ENCODE measurements at places on chromosomes 4 and X.

DNA sequence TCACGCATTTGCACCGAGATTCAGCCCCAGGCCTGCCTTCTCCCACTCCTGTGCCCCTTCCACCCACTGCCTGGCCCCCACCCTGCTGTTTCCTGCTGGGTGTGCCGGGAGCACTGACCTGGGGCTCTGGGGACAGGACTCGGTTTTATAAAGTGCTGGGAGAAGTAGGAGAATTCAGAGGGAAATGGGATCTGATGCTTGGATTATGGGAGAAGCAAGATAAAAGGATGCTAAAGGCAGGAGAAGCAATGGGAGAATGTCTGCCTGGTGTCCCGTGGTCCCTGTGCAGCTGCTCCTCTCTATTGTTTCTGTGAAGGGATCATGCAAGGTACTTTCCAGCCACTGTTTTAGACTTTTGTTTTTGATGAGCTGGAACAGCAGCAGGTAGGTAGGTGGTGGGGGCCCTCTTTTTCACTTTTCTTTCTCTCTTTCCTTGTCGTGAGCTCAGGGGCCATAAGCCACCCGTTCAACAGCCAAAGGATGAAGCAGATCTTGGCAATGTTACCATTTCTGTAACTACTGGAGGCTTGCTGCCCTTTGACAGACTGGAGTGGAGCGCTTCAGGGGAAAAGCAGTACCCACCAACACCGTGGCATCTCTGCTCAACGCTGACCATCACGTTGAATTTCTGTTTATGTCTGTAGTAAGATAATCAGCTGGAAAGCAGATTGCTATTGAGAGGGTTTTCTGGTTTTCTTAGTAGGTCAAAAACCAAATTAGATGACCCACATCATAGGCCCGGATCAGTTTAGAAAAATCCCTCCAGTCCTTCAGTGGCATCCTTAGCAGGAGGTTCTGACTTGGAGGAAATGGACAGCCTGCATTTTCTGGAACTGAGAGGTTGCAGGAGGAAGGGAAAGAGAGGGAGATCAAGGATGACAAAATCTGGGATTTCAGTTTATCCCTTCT, 63.8 kb upstream of the ENPP6 start:
- DNase-seq: no peak

- DNase-seq: no peak
Observed at GRCh38 chr4:188300385-188300784, 161.1 kb downstream of the TRIML1 start.

DNA sequence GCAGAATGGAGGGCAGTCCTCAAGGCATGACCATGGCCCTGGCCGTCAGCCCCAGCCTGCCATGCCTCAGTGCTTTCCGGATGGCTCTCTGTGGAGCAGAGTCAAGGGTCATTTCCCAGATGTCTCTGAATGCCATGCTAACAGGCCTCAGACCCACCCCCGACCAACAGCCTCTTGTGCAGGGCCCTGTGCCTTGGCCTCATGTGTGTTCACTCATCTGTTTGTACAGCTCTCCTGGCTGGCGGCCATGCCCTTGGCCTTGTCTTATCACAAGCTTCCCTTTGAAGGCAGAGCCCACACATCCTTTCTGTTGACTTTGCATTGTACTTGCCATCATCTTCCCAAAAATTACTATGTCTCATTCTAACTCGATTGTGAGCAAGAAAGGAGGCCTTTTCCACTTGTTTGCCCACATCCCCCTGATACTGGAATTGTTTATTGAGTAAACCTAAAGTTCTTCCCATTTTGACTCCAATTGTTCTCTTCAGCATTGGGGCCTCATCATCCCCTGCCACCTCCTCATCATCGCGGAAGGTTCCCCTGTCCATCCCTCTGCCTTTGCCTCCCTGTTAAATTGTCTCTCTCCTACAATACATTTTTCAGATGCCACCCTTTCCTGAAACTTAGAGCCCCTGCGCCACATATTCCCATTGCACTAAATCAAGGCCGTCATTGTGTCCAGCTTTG, 6.3 kb downstream of the CA5B start:
- DNase-seq: no peak

- DNase-seq: peak; percentile 37
Observed at GRCh38 chr4:113141901-113142346, 92.5 kb downstream of the ANK2 start.

DNA sequence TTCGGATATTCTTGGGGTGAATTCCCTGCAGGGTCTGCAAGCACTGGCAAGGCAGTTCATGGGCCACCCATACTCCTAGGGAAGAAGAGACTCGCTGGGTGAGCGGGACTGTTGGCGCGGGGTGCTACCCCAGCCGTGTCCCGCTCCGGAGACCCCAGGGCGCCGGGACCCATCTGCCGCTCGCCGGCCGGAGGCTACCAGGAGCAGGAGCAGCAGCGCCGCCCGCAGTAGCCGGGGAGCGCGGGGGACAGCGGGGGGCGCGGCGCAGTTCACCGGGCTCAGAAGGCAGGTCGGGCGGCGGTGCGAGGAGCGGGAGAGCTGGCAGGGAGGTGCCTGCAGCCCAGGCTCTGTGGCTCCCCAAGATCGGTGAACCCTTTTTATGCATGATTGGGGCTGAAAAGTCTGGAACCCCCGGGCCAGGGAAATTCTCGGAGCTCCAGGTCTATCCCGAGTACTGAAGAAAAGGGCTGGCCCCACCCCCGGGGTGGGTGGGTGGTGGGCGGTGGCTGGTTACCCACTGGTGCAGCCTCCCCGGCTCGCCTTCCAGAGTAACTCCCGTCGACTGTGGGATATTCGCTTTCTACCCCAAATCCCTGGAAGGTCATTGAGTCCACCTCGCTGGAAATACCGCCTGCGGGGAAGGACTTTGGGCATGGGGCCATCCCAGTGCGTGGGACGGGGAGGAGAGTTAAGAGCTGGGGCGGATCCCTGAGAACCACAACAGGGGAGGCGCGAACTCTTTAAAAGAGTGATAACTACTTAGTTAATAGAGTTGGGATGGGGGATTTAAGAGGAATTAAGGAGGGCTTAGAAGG, 37.6 kb downstream of the PF4 start:
- no peak for DNase-seq

- no peak for DNase-seq
Observed at GRCh38 chr4:8377103-8378075, 63.1 kb downstream of the ACOX3 start.

- peak; percentile 58 for DNase-seq
Observed at GRCh38 chr4:85005865-85006377, 39.4 kb upstream of the WDFY3 start.

DNA sequence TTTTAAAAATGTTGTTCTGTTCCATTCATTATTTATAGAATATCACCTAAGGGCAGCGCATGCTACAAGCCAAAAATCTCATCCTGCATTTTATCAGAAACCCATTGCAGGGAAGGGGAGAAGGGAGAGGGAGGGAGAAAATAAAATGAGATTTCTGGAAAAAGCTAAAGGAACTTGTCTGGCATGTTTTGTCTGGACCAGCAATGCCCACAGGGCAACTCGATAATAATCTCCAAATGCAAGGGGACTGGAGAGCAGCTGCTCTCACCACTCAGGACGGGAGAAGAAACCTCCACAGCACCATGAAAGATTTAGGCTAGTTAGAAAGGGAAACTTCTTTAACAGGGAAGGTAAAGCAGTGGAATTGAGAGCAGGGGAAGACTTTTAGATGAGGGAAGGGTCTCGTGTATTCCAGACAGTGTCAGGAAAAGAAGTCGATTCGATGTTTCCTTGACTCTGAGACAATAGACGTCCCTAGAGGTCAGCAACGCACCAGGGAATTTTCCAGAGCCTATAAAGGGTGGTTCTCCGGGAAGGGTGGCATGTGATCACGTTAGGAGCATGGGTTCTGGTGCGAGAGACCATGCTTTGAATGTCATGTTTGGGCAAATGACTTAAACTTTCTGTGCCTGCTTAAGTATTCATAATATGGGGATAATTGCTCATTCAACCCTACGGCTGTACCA, 132.2 kb upstream of the NDP start:
- no peak for DNase-seq

DNA sequence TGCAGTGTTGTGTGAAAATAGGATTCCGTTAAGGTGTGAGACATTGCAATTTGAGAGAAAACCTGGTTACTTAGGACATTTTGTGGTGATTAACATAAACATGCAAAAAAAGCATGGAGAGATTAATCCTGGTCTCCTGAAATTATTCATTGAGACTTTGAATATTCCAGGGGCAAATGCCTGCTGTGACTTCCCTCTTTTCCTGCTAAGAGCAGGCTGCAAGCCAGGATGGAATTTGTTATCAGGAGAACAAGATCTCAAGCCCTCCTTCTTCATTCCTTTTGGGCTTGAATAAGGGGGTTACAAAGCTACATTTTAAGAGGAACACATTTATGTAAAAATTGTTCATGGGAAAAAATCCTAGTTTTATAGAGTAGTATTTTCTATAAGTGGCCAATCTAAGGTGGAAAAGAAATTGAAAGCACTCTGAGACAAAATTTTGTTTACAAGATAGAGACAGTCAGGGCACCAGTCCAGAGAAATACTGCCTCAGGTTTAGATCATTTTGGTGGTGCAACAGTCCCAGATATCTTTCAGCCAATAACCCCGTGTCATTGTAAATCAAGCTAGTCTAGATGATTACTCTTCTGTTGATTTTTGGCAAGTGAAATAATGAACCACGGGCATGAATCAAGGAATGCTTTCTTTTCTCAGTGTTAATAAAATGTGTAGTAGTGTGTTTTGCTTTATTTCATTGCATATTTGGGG, 1528.3 kb upstream of the AGA start:
- DNase-seq: no peak

DNA sequence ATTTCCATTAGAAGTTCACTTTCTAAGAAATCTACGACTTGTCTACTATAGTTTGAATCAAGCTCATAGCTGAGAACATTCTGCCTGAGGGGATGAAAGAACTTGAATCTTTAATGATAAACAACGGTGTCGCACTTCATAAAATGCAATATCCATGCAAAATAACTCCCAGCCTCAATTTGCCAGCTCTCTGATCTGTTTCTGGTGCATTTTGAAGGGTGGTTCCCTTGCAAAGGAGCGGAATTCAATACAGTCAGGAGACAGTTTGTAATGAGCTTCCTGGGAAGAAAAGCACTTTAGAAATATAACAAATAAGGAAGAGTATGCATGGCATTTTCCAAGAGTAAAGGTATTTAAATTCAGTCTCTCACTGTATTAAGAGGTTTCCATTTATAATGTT, 80.0 kb downstream of the PCYT1B start:
- no peak for DNase-seq

DNA sequence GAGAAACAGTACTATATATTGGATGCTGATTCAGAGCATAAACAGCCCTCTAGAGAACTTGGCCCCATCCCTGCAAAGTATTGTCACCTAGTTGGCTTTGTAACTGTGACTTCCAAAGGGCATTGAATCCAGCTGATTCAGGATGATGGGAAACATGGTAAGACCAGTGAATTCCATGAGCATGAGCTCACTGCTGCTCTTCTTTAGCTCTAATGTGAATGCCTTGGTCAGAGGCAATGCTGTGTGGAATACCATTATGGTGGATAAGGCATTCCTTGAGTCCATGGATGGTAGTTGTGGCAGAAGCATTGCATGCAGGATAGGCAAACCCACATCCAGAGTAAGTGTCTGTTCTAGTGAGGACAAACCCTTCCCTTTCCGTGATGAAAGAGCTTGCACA, 365.6 kb upstream of the EDA2R start:
- no peak for DNase-seq

GRCh38 chrX:29012867-29013266, 425.6 kb downstream of the IL1RAPL1 start:
- DNase-seq: no peak

DNA sequence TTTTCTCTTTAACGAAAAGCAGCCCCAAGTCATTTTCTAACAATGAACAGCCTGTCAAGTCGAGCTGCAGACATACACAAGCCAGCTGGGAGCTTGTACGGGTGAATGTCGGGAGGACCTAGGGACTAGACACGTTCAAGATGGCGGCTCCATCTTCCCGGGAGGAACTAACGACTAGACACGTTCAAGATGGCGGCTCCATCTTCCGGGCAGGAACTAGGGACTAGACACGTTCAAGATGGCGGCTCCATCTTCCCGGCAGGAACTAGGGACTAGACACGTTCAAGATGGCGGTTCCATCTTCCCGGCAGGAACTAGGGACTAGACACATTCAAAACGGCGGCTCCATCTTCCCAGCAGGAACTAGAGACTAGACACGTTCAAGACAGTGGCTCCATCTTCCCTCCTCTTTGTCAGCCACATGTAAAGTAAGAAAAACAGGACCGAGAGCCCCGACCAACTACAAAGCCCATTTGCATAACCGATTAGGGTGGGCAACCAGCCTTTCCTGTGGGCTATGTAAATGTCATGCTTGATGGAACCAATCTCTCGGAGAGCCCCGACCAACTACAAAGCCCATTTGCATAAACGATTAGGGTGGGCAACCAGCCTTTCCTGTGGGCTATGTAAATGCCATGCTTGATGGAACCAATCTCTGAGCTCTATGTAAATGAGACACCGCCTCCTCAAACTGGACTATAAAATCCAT, 175.5 kb downstream of the DHRSX start:
- DNase-seq: peak; percentile 70

DNA sequence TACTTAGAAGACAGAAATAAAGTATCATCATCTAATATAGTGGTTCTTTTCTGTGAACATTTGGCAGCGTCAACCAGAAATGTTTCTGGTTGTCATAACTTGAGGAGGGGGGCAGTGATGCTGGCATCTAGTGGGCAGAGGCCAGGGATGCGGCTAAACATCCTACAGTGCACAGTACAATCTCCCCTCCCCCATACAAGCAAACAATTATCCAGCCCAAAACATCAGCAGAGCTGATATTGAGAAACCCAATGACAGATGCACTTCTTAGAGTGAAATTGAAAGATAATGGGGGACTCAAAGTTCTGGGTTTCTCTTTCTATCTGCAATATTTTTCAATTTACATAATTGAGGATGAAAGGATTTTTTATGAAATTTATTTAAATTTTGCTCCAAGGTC, 1.9 kb upstream of the EIF1AX start:
- DNase-seq: no peak

DNA sequence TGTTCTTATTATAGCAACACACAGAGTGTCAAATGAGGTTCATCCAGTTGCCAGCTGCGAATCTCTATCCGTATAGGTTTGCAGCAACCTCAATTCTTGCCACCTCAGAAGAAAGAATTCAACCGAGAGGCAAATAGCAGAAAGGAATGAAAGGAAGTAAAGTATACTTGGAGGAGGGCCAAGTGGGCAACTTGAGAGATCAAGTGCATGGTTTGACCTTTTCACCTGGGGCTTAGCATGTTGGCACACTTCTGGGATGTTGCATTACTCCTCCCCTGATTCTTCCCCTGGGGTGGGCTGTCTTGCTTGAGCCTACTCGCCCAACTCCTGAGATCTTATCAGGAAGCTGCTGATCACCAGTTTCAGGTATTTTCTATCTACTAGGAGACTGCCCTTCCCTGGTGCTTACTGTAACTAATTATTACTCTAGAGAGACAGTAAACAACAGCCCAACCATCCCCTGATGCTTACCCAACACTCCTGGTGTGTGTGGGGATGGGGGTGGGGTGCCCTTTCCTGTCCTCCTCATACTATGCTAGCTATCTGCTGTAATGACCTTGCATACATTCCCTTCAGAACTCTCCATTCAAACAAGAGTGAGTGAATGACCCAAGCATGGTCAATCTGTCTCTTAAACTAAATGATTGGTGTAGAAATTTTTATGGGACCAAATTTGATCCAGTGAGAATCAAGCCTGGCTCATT, 7.3 kb upstream of the TMEM33 start:
- DNase-seq: no peak
